CD4-positive, alpha-beta T cell treated with Interleukin-1 beta for 1 hour (primary cell): ENCODE measurements at places on chromosomes 6 and 20.

DNA sequence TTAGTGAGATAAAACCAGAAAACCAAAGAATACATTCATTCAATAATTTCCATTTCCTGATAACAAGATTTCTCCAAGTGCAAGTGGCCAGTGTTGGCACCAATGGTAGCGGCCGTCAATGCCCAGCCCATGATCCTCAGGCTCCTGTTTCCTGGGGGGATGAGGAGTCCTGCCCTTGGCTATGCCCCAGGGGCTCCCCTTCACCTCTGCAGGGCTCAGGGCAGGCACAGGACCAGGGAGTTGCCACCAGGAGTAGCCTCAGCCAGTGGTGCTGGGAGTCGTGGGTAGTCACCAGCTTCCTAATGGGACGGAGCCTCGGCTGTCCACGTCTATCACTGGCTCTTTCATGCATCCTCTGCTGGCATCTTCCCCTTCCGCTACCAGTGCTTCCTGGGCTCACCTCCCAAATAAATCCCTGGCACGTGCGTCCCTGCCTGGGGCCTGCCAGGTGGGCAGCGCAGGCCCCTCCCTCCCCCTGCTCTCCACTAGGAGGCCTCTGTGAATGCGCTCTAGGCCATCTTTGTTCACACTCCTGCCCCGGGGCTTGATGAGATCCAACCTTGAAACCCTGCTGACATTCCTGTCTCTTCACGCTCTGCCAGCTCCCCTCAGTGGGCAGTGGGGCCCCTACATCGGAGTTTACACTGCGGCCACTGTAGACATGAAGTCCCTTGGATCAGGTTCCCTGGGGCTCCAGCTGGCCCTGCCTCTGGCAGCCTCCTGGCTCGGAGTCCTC lies 215.7 kb downstream of the SYNDIG1 start:
- DNase-seq, result no peak

DNA sequence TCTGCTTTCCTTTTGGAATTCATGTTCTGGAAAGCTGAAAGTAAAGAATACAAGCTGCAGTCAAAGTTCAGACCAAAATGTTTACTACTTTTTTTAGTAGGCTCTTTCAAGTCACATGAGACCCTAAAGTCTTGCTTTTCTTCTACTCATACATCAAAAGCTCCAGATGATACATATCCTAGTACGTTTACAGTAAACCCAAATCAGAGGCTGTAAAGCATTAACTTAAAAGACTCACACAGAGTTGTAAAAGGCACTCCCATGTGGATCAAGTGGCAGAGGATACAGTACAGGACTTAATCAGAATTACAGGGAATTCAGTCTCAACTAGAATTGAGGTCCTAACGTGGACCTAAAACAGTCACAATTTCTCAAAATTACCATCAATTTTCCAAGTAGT lies 40.7 kb downstream of the STK38 start:
- DNase-seq, result no peak

DNA sequence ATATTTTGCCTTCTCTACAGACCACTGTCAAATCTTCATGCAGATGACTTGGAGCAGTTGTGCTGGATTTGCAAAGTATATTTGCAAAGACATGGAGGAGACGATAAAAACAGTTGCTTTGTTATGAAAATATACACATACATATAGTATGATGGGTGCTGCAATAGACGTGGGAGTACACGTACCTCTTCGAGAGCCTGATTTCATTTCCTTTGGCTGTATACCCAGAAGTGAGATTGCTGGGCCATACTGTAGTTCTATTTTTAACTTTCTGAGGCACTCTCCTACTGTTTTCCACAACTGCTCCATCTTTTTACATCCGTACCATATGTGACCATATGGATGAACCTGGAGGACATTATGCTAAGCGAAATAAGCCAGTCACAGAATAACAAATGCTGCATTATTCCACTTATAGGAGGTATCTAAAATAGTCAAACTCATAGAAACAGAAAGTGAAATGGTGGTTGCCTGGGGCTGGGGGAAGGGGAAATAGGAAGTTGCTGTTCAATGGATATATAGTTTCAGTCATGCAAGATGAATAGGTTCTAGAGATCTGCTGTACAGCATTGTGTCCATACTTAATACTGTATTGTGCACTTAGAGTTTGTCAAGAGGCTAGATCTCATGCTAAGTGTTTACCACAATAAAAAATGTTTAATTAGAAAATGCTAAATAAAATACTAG lies 223.8 kb downstream of the HAO1 start:
- no peak for DNase-seq

DNA sequence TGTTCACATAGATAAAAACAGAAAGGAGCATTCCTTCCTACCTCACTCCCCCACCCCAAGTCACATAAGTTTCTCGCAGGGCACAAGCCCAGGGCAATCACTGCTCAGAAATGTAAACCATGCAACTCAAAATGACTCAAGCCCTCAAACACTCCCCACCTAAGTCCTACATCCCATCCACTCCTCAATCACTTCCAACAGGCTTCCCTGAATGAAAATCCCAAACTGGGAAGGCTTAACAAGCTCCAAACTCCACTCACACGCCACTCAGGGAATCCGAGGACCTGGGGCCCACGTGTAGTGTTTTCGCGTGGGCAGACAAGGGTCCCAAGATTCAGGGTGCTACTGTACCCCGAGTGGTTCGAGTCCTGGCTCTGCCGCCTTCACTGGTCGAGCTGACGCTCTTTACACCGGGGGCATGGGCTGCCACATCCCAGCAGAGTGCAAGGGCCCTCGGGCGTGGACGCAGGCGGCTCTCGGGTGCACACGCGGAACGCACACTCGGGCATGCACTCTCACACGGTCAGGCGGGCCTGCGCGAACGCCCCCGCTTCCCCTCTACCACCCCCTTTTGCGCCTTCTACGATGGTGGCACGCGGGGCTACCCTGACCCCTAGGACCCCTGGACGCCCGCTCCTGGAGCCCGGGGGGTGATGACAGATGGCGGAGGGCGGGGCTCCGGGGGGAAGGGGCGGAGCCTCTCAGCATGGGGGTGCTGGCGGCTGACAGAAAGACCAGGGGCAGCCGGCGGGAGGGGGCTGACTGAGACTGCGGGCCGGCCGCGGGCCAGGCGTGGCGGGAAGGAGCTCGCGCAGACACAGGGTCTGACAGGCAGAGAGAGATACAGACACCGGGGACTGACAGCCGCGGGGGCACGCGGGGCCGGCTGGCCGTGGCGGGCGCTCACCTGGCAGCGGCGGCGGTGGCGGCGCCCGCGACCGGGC lies 657 bp downstream of the ZHX3 start:
- peak; percentile 79 for DNase-seq

DNA sequence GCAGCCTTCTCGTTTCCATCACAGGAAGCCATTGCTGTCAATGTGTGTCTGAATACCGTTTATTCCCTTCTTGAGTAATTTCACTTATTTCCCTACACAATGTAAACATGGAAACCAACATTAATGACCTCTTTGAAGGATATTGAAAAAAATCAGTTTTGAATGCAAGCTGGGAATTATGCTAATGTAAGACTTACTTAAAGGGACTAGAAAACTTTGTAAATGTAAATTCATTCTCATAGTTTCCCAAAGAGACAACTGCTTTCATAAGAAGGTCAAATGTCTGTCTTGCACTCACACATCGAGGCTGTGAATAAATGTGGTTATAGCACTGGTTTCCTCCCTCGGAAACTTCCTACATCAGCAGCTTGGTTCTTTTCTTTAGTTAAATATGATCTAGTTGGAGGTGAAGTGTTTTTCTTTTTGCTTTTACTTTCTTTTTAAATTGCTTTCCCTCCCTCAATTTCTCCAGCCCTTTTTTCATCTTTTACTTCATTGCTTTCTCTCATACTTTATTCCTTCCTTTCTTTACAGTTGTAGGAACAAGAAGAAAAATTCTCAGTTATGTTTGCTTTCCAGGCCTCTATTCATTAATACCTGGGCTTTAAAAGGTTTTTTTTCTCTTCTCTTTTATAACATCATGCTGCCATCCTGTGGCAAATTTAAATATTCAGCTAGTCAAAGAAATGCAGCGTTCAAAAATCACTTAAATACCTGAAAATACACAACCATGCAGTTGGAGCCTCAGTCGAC lies 108.3 kb downstream of the TNFAIP3 start:
- DNase-seq, result peak; percentile 65

DNA sequence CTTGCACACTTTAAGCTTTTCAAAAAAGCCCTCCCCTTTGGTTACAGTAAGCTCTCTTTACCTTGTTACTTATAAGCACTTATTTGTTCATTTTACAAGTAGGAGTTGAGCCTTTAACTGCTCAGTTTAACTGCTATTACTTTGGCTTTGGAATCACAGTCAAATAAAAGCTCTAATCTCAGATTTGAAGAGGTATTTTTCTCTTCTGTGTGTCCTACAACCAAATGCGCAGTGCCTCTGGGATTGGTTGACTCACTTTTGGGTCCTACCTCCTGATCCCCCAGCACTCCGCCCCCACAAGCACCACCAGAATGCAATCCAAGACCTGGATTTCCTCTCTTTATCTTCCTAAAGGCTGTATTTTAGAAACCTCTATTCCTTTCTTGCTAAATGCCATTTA lies 2.5 kb downstream of the NCOA7 start:
- no peak for DNase-seq

GRCh38 chr6:31293343-31293742 lies 21.5 kb upstream of the HLA-C start:
- DNase-seq, result no peak

DNA sequence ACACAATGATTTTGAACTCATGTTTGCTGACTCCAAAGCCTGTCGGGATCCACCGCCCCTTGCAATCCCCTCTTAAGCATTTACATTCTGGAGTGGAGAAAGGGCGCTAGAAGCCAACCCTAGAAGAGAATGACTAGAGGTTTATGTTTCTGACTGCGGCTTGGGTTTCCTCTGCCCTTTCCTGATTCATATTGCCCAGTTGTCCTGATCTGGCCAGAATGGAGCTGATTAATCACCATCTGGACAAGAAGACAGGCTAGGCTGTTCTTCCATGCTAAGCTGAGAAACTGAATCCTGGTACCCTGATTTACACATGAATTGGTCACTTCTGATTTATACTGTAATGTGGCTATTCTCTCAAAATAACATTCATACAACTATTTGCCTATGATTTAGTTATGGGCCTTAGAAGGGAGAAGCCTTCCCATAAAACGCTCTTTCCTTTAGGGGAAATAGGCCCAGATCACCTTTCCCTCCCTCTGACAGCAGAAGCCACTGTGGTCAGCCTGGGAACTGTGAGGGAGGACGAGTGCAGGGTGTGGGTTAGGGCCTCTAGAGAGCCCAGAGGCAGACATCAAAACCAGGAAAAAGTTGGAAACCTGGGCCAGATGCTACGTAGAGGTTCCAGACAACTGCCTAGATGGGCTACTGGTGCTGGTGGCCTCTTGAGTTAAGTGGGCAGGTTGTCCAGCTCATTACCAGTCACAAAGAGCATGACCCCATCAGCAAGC lies 199.2 kb upstream of the PRDM1 start:
- no peak for DNase-seq

DNA sequence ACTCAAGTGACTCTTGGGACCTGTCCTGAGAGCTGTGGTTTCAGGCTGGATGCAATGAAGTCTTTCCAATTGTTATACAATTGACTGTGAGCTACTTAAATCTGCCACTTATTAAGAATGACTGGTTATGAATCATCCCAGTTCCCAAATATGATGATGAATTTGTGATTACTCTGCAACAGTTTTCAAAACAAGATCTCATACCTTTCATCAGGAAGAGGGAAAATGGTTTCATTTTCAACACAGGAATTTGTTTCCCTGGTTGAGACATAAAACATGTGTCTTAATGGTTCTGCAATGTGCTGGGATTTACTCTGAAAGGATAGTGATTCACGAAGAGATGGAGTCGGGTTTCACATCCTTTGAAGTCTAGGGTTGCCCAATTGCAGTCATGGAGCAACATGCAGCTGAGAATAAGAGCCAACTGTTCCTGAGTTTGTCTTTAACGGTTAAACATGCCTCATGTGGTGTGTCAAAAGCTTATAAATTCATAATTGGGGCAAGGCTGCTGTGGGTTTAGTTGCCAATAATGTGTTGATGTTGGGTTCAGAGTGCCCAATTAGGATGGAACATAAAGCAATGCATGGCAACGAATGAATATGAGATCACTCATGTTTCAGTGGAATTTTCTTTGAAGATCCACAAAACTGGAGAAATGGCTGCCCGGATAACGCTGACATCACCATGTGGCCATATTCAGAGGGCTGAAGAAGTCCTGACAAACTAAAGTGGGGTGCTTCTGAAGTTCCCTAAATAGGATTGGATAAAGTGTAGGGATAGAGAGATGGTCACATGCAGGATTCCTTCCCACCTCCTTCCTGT lies 41.0 kb downstream of the CYP24A1 start:
- DNase-seq, result peak; percentile 26

DNA sequence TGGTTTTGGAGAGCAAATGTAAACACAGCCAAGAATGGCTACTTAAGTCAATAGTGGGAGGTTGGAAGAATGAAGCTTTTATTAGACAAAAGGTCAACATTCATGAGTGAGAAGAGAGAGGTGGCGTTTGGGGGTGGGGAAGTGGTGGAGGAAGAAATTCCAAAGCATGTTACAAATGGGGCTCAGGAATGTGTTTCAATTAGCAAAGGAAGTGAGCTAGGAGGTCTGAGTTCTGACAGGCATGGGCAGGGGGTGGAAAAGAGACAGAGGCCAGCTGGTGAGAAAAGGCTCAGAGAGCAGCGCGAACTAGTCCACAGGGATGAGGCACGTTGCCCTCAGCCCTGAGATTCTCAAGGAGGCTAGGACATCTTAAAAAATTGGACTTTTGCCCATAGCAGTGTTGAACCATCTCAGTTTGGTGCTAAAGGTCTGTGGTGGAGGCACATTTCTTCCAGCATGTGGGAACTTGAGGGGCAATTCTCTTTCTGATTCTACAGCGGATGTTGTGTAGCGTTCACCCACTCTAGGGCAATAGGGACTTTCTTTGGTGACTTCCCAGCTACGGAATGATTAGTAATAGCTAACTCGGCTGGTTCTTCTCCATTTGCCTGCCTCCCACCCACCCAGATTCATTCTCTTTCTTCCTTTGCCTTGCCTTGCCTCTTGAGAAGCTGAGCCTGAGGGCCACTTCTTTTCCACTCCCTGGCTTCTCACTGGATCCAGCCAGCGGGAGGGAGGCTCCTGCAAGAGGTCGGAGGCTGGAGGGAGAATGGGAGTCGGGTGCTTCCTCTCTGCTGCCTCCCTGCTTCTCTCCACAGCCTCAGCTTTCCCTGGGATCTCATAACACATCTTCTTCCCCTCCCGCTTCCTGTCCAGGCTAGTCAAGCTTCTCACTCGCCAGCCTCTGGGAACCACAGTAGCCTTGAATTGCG lies 45.1 kb upstream of the NEDD9 start:
- DNase-seq, result no peak

DNA sequence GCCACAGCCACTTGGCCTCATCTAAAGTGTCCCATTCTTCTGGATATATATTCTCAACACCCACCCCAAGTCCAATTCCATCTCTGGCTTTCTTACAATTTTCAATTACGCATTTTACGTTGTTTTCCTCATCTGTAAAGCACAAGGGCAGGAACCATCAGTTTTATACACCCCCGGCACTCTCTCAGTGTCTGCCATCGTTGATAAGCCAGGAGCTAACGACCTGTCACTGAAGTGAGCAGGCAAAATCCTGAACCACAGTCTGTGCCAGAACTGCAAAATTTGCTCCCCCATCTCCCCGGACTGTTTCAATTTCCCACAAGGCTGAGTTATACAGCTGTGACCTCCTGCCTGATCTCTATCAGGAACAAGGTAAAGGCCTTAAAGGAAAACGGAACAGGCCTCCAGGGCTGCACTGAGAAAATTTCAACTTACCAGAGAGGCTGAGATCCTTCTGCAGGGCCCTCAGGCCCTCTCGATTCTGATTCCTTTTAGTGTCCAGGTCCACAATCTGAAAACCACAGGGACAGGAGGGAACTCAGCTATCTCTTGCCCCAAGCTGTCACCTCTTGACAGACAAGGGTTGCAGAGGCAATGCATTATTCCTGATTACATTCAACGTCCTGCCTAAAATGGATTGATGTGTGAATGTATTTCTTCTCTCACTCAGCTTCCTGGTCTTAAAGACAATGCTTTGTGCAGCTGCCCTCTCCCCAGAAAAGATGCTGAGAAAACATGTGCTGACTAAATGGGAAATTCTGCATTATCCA lies 1.8 kb downstream of the PDRG1 start:
- no peak for DNase-seq
